NCI-H1436 treated with DMSO at 0.1 percent for 48 hours (cell line): ENCODE measurements at places on chromosomes 3 and 15.

- DNase-seq: no peak
Observed at GRCh38 chr3:40254891-40255290, 54.6 kb upstream of the EIF1B start.

DNA sequence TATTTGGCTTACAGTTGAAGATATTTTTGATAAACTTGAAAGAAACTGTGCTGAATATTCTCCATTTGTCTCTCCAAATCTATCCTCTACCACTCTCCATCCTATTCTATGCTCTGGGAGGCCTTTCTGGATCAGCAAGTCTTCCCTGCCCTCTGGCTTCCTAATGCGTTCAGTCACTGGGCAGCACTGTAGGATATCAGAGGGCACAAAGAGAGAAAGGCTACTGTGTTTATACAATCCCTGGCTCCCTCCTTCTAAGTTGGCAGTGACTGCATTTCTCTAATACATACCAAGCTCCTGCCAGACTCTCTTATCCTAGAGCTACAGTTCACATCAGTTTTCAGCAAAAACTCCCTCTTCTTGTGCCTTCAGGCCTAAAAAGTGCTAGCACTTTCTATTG lies 102.1 kb upstream of the FHIT start:
- no peak for DNase-seq

DNA sequence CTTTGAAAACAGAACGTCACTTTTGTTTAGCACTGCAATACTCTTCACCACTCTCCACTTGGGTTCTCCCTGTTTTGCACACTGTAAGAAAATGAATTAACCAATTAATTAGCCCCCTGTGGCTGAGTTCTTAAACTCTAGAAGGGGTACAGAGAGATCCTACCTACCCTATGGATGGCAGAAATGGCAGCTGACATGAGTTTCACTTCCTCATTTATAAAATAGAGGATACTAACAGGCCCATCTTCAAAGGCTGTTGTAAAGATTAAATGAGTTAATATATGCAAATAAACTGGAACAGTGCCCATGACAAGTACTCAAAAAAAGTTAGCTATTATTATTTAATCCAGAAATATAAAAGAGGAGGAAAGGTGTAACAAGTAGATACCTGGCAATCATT lies 36.9 kb downstream of the SUCLG2 start:
- DNase-seq: no peak

DNA sequence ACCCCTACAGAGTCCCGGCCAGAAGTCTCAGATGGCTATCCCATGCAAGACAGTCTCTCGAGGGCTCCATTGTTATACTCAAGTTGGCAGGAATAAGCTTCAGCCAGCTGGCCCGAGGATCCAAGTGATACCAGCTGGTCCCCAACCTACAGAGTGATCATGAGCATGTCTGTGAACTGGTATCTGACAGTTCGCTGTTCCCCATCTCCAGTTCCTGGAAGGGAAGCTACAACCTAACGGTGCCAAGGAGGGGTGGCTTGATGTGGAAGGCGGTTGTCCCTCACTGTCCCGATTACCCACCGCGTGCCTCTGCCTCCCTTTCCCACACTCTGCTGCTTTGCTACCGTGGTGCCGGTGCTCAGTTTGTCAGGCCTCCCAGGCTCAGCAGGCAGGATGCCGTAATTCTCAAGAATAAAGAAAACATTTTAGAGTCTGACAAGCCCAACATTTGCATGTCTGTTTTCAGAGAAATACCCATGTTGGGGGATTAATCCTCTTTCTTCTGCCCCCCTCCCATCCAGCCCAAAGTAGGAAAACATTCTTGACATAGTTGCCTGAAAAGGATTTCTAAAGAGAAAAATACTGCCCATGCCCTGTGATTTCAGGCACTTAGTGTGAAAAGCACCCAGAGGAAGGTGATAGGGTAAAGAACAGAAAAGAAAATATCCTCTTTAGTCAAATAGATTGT lies 49.4 kb upstream of the HES1 start:
- DNase-seq: no peak

- DNase-seq: no peak
Observed at GRCh38 chr3:23874359-23875112, 42.3 kb downstream of the NKIRAS1 start.

- DNase-seq: no peak
Observed at GRCh38 chr3:38606561-38606960, 42.9 kb downstream of the SCN5A start.

GRCh38 chr15:40014390-40014789 lies 24.6 kb downstream of the SRP14 start:
- no peak for DNase-seq

DNA sequence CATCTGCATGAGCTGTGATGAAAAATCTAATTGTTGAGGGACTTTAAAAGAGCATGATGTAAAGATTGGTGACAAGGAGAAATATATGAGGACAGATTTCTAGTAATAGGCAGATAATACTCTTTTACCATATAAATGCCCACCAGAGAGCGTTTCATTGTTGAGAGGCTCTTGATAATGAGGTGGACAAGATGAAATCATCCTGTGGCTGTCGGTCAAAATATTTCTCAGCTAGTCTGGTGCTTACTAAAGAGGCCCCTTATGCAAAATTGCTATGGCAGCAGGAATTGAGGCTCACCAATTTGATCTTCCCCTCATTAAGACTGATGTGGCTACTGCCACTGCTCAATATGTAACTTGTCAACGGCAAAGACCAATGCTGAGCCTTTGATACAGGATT lies 225.0 kb upstream of the RASGRP1 start:
- DNase-seq: no peak

DNA sequence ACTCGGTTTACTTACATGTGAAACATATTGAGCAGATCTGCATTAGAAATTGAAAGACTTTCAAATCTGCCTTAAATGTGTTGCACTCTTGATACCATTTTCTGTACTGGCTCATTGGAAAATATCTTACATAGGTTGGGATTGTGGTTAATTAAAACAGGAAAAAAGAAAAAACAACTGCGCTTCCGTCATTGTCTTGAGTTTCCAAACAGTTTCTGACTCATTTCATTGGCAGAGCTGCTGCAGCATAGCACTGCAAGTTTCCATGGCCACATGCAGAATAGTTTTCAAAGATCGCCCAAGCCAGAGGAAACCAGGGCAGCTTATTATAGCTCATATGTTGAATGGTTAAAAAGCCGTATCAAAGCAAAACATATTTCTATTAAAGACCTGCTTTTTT lies 446.6 kb upstream of the BCHE start:
- no peak for DNase-seq

DNA sequence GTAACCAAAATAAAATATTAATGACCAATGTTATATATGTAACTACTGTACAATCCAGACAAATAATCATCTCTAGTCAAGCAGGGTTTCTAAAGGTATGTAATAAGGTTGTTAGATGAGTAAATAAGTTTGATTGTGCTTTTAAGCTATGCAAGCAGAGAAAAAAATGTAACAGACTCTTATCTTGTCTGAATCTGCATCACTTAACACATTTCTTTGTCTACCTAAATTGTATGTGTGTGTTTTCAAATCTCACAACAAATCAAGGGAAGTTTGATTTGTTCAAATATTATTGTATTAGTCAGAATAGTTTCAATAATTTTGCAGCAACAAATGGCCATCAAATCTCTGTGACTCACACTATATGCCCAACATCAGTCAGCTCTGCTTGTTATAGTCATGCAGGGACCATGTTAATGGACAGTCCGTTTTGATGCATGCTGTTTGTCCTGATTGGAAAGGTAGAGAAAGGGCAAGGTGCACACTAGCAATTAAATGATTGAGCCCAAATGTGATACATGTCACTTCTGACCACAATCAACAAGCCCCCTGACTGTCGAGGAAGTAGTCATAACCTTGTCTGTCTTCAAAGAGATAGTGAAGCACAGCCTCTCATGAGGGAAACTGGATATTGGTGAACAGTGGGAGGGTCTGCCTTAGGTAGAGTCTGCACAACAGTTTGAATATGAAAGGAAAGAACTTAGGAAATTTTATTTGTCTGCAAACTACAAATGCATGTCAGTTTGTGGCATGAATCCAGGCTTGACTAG lies 349.4 kb upstream of the SATB1 start:
- no peak for DNase-seq

- no peak for DNase-seq
Observed at GRCh38 chr3:129003578-129004112, 2.5 kb downstream of the EFCC1 start.

DNA sequence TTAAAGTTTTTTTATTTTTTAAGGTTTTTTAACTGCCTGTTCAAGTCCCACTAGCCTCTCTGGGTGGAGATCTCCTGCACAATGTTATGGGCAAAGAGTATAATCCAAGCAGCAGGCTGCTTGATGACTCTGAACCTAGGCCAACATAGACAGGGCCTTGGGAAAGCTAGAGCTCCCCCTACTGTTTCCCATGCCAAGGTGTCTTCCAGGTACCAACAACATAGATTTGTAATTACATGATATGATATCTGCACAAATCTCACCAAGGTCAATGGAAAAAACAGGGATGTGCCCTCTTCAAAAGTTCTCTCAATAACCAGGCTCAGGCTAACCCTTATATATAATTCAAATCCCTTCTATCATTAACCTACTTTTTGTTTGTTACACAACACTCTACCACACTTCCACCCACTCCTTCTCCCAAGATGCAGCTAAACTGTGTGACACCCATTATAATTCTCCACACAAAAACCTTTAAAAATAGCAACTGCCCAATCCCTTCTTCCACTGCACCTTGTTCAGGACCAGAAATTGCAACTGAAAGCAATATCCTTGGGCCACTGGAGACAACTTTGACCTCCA lies 43.8 kb downstream of the RBM15B start:
- DNase-seq: no peak

GRCh38 chr3:72750405-72750965 lies 97.8 kb downstream of the SHQ1 start:
- DNase-seq: no peak

- DNase-seq: no peak
Observed at GRCh38 chr15:67303490-67304363, 49.1 kb downstream of the IQCH start.

DNA sequence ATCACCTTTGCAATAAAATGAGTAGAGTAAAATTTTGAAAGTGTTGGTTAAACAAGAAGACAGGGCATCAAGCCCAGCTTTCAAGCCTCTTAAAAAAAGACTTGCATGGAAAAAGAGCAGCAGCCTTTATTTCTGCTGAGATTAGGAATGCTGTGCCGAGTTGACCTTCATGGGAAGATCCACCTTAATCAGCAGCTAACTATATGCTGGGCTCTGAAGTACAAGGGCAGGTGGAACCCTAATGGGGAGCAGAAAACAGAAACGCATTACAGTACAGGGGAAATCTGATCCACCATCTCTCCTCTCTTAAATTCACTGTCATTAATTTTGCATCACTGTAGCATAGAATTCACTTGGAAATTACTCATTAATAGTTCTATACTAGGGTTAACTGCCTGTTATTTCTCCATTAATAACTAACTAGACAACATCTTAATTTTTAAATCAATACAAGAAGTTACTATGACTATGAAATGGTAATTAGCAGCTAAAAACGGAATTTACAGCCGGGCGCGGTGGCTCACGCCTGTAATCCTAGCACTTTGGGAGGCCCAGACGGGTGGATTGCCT lies 133.6 kb downstream of the GHSR start:
- DNase-seq: no peak

DNA sequence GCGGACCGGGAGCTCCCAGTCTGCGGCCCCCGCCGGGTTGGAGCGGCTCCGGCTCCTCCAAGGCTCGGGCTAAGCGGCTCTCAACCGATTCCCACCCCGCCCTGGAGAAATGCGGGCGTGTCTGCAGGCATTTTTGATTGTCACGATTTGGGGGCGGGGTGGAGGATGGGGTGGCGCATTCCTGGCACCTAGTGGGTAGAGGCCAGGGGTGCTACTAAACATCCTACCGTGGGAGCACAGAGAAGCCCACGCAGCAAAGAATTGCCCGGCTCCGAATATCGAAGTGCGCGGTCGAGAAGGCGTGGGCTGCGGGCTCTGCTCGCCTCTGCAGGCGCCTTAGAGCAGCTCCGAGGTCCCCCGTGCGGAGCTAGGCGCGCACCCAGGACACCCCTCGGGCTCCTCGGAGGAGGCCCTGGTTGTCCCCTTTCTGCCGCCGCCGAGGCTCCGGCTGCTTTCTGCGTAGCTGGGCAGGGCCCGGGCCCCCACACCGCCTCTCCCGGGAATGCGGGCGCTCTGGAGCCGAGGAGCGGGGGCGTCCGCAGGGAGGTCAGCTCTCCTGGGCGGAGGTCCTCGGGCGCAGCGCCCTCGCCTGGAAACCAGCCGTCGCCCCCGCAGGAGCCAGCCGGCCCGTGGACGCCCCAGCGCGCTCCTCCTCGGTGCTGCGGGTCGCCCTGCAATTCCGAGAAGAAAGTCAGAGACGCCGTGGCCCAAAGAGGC lies 16.5 kb upstream of the LAMP3 start:
- DNase-seq: no peak

- no peak for DNase-seq
Observed at GRCh38 chr3:14719006-14719405, 44.1 kb downstream of the C3orf20 start.

DNA sequence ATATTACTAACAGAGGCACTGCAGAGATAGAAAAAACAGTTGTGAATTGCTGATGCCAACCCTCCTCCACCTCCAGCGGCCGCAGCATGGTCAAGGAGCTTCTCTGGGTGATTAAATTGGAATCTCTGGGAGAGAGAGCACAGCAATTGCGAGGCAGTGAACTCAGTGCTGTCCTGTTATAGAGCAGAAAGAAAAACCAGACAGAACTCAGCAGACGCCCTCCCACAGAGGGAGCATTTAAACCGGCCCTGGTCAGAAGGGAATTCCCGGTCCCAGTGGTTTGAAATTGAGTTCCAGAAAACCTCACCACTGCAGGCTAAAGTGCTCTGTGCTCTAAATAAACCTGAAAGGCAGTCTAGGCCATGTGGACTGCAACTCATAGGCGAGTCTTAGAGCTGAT lies 175.4 kb downstream of the SQOR start:
- no peak for DNase-seq

DNA sequence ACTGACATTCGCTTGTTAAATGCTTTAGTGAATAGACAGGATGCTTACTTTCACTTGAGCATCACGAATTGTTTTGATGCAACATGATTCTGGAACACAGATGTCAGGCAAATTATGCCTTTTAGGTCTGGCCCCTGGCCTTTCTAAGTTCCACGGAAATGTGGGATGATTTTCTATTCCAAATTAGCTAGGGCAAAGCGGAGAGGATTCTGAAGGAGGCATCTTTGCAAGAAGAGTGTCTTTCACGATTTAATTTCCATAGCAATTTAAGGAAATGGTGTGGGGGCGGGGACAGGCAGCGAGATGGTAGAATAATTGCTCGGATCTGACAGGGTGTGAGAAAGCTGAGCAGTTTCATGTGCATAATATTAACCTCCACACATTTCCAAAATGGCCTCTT lies 238.5 kb upstream of the KCNMB2 start:
- DNase-seq: no peak

- no peak for DNase-seq
Observed at GRCh38 chr3:10945683-10946287, 46.8 kb upstream of the SLC6A1 start.

DNA sequence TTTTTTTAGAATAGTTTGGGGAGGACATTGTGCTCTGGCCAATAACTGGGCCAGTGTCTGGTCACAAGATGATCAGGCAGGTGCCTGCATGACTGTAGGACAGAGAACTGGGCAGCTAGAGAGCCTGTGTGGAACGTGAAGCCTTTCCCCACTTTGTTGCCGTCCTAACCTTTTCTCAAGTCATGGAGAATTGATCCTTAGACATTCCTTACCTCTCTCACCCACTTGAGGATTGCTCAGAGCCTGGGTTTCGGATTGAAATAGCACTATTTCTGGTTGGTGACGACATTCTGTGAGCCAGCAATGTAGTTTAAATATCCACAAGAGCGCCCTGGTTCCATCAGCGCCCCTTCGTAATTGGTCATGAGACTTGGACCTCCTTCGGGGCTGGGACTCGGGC lies 138.4 kb downstream of the IGF1R start:
- no peak for DNase-seq

- DNase-seq: no peak
Observed at GRCh38 chr3:24828011-24828410, 333.4 kb upstream of the THRB start.
